ENCODE measurements at places on chromosomes 6 and 20. TPM values are rescaled to one million over a fixed set of nuclear protein-coding genes. Genes with fewer than 3 reads are reported as not detected.

DNA sequence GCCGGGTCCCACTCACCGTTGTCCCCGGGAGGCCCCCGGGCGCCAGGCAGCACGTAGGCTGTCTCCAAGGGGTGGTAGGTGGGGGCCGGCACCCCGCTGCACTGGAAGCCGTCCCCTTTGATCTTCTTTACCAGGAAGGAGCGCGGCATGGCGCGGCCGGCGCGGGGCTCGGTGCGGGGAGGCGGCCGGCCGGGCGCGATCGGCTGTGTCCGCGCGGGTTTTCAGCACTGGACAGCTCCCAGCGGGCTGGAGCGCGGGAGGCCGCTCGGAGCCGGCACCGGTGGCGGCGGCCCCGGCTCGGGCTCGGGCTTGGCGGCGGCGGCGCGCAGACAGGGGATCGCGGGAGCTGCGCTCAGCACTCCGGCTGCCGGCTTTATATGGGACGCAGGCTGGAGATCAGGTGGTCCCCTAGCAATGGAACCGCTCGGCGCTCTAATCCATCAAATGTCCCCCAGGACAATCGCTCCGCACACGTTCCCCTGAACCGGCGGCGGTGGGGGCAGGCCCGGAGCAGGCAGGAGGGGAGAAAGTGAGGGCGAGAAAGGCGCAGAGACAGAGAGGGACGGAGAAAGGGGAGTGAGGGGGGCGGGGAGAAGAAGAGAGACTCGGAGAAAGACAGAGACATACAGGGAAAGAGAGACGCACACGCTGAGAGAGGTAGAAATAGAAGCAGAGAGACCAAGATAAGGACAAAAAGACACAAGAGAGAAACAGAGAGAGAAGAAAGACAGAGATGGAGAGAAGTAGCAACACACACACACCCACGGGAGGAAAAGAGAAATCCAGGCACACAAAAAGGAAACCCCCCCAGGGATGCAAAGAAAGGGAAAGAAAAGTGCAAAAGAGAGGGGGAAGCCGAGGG lies at the start of gene SCRT2:
TSS of gene SCRT2 (minus strand) at position 350 of the 862 bp plus-strand sequence. CDS start at position 149, 201 bp downstream.
- DNase-seq = peak; percentile 32

DNA sequence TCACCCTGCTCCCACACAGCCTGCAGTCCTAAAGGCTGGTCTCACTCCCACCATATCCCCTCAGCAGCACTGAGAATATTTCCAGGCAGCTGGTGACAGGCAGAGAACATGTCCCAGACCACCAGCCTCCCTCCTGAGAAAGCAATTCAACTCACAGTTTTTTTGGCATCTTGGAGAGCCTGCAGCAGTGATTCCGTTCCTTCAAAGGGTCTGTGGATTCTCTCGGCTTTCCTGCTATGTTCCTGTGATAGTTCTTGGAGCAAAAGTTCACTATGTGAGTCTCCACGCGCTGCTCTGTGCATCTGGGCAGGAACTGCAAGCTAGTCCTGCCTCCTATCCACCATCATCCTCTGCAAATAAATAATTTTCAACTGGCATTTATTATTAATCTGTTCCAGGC lies 448.3 kb upstream of the HSF2 start:
- no peak for DNase-seq

DNA sequence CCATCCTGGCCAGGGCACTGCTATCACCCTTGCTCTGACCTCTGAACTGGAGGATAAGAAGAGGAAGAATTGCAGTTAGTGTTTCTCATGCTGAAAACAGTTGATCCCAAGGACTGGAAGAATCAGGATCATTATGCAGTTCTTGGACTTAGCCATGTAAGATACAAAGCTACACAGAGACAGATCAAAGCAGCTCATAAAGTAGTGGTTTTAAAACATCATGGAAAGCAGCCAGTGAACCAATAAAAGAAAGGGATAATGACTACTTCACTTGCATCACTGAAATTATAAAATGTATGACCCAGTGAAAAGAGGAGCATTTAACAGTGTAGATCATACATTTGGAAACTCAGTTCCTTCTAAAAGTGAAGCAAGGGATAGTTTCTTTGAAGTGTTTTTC lies 47.7 kb downstream of the DNAH8 start:
- DNase-seq = no peak

Gene SYCP2
- total RNA-seq = 0.35 TPM

Gene SEMG1
- total RNA-seq = not detected
